ENCODE measurements at places on chromosomes 3 and 15.

GRCh38 chr3:61924991-61925390, 363.6 kb downstream of the PTPRG start:
- DNase-seq, result no peak

- peak; percentile 23 for DNase-seq
These were observed 53.4 kb upstream of the CCDC174 start for GRCh38 chr3:14598143-14598569.

DNA sequence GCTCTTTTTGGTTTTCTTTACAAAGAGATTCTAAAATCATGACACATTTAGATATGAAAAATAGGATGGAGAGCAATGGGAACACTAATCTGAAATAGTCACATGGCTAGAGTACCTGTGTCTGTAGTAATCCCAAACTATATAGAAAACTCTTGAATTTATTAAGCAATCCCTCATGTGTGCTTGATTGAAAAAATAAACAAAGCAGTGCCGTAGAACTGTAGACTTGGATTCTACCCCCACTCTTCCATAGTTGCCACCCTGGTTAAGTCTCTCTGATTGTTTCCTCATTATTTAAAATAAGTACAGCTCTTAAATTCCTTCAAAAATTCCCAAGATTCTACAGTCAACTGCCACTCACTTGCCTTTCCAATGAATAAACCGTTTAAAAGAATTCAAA, 58.9 kb upstream of the ACTC1 start:
- DNase-seq, result no peak

DNA sequence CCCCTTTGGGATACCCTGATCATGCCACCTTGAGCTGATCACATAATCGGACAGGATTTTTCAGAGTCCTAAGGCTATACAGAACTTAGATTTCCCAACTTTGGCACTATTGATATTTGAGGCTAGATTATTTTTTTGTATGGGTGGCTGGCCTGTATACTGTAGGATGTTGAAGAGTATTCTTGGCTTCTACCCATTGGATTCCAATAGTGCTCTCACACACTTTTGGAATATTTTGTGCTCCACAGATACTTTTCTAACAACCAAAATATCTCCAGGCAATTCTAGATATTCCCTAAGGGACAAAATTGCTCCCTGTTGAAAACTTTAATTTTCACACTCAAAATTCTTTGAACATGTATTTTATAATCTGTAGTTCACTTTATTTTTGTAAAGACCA, 125.1 kb downstream of the ABI3BP start:
- no peak for DNase-seq

GRCh38 chr15:46901001-46901400, 816.3 kb upstream of the SEMA6D start:
- DNase-seq, result no peak

DNA sequence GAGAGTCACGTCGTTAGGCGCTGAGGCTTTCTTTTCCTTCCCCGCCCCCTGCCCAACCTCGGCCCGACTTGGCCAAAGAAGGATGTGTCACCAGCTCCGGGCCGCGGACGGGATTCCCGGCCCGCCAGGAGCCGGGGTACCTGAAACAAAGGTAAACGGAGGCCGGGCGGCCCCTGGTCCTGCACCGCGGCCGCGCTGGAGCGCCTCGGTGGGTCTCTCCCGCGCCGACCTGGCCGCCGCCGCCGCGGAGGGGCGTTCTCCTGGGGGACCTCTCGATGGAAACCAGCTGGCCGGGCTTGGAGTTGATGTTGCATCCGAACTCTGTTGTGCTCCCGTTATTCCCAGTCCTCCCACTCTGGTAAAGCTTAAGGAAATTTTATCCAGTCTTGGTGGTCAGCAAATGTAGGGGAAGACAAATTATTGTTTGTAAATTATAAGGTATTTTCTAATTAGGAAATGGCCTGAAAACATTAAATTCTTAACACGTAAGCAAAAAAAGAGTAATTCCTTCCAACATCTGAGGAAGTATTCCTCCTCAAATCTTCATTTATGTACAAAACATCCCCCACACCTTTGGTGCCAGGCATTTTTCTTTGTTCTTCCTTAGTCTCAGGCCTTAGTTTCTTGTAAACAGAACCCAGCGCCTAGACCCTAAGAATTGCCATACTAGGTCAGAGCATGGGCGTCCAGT, 888 bp downstream of the PPP2R3A start:
- peak; percentile 13 for DNase-seq

DNA sequence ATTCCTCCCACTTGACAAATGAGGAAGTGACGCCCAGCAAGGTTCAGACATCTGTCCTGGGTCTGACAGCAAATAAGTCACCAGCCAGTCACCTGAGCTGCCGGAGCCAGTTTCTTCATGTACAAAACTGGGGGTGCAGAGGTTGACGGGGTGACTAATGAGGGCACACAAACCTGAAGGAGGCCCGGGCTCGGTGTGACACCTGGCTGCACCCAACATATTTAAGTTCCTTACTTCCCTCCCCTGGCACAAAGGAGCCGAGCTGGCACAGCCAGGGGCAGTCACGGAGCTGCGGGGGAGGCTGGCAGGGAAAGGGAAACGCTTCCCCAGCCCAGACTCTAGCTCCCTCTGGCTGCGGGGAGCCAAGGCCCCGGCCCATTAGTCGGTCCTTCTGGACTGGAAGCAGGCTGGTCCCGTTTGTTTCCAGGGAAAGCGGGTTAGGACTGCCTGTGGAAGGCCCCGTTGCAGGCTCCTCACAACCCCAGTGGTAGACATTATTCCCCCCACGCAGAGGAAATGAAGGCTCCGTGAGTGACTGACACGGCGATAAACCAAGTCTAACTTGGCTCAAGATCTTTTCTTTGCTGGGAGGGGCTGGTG, 2.3 kb downstream of the FBXL22 start:
- peak; percentile 41 for DNase-seq

DNA sequence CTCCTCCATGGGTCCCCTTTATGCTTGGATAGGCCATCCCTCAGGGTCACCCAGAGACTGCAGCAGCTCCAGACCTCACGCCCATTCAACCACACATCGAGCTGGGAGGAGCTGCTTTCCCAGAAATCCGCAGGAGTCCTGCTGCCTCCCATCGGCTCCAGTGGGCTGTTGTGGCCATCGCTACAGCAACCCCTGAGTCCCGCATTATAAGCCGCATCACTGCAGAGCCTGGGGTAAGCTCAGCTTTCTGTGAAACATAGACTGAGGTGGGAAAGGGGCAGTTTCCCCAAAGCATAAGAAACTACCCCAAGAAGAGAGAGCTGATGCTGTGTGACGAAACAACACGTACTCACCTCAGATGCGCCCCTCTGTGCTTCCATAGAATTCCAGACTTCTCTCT, 35.7 kb downstream of the MRPL46 start:
- no peak for DNase-seq

DNA sequence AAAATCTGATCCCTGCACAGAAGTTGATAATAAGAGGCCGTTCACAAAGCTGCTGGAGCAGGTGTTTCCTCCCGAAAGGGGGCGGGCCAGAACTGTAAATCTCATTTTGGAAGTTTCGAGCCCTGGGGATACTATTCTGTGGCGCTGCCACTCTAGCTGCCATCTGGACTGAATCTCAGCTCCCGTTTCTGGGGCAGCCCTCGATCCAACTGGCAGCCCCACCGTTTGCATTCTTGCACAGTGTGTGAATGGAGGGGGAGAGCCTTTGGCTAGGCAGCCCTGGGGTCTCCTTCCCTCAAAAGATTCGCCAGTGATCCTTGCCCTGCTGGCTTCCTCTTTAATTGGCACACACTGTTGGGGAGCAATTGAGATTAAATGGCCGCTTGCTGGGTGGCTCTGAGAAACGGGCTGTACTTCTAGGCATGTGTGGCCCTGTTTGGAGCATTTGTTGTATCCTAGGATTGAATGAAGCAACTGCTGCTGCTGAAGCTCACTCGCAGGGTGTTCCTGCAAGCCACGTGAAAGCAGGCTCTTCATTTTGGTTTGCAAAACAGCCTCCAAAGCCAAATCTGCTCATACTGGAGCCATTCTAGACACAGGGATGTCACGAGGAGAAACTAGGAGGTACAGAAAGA, 57.2 kb upstream of the TOPAZ1 start:
- DNase-seq, result no peak

DNA sequence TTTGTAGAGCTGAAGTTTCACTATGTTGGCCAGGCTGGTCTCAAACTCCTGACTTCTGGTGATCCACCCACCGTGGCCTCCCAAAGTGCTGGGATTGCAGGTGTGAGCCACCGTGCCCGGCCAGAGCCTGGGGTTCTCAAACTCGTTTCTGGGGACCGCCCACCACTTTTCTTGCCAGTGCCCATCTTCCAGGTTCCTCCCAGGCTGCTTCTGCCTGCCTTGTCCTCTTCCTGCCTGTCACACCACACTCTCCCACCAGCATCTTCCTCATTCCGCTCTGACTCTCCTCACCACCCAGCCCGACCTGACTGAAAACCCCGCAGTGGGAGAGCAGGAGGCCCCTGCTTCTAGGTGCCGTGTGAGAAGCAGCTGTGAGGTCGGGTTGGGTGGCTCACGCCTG, 3.1 kb upstream of the DYNLT2B start:
- no peak for DNase-seq

DNA sequence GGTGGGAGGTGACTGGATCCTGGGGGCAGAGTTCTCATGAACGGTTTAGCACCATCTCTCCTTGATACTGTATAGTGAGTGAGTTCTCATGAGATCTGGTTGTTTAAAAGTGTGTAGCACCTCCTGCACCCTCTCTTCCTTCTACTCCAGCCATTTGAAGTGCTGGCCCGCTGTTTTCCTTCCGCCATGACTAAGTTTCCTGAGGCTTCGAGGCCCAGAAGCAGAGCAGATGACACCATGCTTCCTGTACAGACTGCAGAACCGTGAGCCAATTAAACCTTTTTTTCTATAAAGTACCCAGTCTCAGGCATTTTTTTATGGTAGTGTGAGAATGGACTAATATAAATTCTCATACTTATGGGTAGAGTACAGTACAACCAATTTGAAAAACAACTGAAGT, 123.6 kb upstream of the BHLHE40 start:
- DNase-seq, result no peak

- DNase-seq, result peak; percentile 39
These were observed 10.3 kb upstream of the CD47 start for GRCh38 chr3:108100906-108101660.

DNA sequence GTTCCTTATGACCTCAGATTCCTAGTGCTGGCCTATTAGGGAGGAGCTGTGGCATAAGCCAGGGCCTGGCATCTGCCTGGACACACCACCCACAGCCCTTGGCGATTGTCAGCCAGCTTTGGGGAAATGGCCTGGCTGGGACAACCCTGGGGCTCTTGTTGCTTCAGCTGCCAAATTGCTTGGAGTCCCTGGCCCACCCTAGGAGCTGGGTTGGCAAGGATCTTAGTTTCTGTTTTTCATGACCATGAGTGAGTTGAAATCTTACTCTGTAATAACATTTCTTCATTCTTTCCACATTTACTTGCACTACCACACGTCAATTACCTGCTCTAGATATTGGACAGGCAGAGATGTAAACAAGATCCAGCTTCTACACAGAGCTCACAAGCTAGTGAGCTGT, 1.9 kb upstream of the MYZAP start:
- no peak for DNase-seq

GRCh38 chr3:73350996-73351395, 273.7 kb downstream of the PDZRN3 start:
- DNase-seq, result no peak

- no peak for DNase-seq
These were observed 308.4 kb upstream of the CDIN1 start for GRCh38 chr15:36271048-36271447.

DNA sequence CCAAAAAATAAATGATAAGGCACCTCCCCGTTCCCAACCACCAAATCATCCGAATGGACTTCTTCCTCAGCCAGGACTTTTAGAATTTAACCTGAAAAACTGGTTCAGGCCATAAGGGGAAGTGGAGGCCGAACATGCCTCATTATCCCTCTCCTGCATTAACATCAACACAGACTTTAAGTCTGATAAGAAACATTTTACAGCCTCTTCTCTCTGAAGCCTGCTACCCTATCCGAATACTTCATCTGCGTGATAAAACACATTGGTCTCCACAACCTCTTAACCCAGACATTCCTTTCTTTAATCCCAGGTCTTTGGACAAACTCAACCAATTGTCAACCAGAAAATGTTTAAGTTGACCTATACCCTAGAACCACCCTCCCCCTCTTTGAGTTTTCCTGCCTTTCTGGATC, 850 bp upstream of the SLC41A3 start:
- no peak for DNase-seq

- no peak for DNase-seq
These were observed 19.9 kb downstream of the IQGAP1 start for GRCh38 chr15:90407871-90408317.

DNA sequence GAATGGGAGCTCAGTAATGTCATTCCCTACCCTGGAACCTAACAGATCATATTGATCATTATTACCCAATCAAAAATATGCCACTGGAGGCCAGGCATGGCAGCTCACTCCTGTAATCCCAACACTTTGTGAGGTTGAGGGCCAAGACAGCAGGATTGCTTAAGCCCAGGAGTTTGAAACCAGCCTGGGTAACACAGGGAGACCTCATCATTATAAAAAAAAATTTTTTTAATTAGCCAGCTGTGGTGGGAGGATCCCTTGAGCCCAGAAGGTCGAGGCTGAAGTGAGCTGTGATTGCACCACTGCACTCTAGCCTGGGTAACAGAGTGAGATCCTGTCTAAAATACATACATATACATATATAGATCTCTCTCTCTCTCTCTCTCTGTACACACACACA, 10.2 kb downstream of the IGDCC4 start:
- DNase-seq, result no peak

GRCh38 chr3:160720123-160720746, 35.8 kb upstream of the PPM1L start:
- no peak for DNase-seq

DNA sequence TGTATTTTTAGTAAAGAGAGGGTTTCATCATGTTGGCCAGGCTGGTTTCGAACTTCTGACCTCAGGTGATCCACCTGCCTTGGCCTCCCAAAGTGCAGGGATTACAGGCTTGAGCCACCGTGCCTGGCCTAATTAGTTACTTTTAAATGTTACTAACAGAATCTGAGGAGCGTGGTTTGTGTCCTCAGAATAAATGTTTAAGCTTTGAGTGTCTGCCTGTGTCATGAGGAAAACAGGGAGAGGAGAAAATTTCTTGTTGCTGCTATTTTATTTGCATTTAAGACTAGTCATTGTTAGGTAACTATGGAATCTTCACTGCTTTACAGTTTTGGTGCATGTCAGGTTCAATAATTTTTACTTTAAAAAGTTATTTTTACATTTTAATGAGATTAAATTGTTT, 68.8 kb downstream of the TCF12 start:
- DNase-seq, result no peak

- DNase-seq, result no peak
These were observed 600.9 kb upstream of the ROBO2 start for GRCh38 chr3:76438971-76439370.

GRCh38 chr15:40151499-40151898, 9.4 kb upstream of the BUB1B start:
- no peak for DNase-seq
